ENCODE measurements at places on chromosomes 6 and 20.

- DNase-seq, result no peak
Observed at GRCh38 chr6:110561008-110561396, 84.6 kb upstream of the SLC22A16 start.

DNA sequence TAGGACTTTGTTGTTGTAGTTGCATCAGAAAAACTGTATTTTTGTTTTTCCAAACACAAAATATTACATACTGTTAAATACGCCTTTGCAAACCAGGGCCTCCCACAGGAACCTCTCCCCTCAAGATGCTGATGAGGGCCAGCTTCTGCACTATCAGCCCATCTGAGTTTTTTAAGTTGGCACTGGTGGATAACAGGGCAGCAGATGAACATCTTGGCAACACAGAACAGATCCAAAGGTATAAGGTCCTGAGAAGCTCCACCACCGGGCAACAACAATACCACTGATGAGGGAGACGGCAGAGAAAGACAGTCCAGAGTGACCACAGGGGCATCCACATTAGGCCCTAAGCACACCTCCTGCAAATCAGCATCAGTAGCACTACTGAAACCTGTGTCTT, 177.7 kb downstream of the DLL1 start:
- no peak for DNase-seq

GRCh38 chr20:9927224-9927623, 88.3 kb upstream of the PAK5 start:
- no peak for DNase-seq

GRCh38 chr6:138454981-138455706, 44.1 kb downstream of the NHSL1 start:
- DNase-seq, result no peak

GRCh38 chr20:10475225-10475624, 40.1 kb downstream of the SLX4IP start:
- DNase-seq, result no peak
